ENCODE measurements at places on chromosomes 6 and 20.
A peak's percentile ranks its signal among the peaks of the same experiment; 100 is the strongest.

DNA sequence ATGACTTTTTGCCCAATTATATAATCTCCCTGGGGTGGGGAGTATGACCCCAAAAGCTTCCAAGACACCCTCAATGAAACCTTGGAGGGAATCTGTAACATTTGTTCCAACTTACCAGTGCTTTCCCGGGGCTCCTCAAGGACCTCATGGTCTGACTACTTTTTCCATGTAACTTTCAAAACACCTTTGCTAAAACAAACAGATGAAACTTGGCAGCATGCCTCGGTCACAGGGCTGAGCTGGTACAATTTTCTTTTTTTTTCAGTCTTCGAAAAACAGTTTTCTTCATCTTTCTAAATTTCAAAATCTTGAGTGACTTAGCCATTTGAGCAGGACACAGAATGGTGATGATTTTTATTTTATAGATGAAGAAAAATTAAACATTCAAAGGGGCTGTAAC lies 241.2 kb downstream of the BMP7 start:
- no peak for DNase-seq

DNA sequence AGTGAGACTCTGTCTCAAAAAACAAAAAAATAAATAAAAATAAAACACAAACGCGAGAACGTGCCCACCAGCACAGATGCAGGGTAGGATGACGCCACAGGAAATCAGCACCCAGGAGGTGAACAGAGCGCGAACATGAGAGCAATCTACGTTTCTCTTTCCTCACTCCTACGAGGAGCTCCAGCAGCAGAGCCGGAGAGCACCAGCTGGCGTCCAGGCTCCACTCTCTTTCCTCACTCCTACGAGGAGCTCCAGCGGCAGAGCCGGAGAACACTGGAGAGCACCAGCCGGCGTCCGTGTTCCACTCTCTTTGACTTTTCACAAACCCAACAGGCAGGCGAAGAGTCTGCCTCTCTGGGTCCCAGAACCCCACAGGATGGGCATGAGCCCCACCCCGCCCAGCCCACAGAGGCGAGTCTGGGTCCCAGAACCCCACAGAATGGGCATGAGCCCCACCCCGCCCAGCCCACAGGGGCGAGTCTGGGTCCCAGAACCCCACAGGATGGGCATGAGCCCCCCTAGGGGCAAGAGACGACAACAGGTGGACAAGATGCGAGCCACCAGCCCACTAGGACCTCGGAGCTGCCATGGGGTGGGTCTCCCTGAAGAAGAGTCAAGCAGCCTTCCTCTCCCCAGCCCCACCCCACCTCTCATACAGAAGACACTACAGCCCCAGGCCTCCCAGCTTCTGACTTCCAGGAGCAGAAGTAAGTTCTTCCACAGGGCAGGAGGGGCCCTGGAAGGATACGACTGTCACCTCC lies 20.2 kb downstream of the ZBTB46 start:
- no peak for DNase-seq

DNA sequence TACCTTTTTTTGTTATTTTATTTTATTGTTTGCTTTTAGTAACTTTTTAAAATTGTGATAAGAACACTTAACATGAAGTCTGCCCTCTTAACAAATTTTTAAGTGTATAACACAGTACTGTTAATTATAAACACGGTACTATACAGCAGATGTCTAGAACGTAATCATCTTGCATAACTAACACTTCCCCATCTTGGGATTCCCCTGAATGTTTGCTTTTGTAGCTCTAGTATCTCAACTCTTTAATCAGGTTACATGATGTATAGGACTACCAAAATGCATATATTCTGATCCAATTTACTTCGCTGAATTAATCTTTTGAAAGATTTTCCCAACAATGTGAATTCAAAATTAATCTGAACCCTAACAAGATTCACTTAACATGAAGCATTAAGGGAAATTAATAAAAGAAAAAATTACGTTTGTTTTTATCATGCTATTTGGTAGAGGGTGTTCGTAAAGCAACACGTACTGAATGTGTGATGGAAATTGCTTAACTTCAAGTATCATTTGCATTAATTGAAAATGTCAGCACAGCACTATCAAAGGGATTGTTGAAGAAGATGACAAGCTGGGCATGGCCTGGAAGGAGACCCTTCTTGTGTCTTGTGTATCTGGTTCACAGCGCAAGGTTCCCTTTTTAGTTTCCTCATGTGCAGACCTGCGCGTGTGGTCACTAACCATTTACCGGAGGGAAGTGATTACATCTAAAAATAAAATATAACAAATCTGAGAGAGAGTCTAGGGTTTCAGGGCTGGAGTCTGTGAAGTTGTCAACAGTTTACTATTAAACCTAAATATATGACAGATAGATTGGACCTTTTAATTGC lies 15.2 kb downstream of the COL19A1 start:
- no peak for DNase-seq

GRCh38 chr6:90096818-90097217 lies 199.8 kb downstream of the BACH2 start:
- no peak for DNase-seq

DNA sequence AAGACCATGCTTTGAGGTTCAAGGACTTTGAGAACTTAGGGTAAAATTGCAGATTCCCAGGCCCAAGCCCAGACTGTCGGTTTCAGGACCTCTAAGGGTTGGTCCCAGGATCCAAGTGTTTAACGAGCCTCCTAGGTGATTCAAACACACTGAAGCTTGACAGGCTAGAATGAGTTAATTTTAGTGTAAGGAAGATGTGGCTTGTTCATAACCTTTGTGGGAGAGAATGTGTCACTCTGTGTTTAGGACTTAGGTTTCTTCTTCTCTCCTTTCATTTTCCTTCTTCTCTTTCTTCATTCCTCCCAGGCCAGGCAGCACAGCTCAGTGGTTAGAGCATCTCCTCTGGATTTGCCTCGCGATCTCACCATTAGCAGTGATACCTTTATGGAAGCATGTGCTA lies 104.8 kb upstream of the KCNG1 start:
- DNase-seq: no peak

- DNase-seq: no peak
Observed at GRCh38 chr20:51480507-51481270, 61.8 kb downstream of the NFATC2 start.

- DNase-seq: no peak
Observed at GRCh38 chr6:135458051-135458450, 39.5 kb downstream of the AHI1 start.

DNA sequence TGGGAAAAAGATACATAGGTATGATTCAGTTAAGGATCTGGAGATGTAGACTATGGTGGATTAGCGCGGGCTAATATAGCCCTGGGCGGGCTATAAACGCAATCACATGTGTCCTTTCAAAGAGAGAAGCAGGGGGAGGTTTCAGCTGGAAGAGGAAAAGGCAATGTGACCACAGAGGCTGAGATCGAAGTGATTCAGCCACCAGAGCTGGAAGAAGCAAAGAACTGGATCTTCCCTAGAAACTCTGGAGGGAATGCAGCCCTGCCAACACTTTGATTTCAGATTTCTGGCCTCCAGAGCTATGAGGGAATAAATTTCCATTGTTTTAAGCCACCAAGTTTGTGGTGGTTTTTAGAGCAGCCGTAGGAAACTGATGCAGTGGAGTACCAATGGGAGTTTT lies 81.5 kb upstream of the NHSL1 start:
- peak; percentile 88 for DNase-seq

- no peak for DNase-seq
Observed at GRCh38 chr20:62961799-62962198, 9.3 kb downstream of the SLC17A9 start.

DNA sequence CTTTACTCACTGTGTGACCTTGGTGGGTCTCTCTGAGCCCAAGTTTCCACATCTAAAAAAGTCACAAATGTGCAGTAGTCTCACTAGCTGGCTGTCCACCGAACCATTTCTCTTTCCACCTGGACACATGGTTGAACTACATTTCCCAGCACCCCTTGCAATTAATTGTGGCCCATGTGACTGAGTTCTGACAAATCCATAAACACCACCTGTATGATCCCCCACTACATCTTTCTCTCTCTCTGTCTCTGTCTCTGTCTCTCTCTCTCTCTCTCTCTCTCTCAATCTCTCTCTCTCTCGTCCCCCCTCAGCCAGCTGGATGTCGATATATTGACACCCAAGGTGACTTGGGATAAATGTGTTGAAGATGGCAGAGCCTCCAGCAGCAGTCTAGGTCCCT lies 42.8 kb downstream of the SNHG17 start:
- DNase-seq: no peak

- no peak for DNase-seq
Observed at GRCh38 chr6:80921861-80922460, 815.5 kb downstream of the BCKDHB start.

GRCh38 chr6:2165286-2165685 lies 80.1 kb downstream of the GMDS start:
- peak; percentile 14 for DNase-seq

DNA sequence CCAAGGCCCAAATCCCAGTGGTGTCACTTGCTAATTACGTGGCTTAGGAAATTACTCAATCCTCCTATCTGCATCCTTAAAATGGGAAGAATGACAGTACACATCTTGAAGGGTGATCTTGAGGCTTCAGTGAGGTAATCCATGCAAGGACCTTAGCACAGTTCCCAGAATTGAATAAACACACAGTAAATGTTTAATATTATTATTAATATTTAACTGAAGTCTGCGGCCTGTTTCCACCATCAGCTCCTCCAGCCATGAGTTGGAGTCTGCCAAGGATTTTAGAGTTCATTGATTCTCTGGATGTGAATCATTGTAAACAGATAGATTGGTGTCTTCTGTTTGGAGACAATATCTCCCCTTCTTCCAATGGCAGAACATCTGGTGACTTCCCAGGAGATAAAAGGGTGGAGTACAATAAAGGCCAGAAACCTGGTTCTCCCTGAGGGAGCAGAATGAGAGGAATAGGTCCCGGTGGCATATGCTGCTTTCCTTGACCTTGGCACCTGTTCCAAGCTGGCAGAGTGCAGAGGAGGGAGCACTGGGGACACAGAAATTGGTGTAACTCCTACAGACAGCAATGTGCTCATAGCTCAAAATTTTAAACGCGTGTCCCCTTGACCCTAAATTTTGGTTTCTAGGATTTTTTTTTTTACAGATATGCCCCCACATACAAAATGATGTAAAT lies 25.4 kb downstream of the UNC5CL start:
- DNase-seq: no peak

- peak; percentile 6 for DNase-seq
Observed at GRCh38 chr6:105112577-105112976, 67.2 kb downstream of the POPDC3 start.

DNA sequence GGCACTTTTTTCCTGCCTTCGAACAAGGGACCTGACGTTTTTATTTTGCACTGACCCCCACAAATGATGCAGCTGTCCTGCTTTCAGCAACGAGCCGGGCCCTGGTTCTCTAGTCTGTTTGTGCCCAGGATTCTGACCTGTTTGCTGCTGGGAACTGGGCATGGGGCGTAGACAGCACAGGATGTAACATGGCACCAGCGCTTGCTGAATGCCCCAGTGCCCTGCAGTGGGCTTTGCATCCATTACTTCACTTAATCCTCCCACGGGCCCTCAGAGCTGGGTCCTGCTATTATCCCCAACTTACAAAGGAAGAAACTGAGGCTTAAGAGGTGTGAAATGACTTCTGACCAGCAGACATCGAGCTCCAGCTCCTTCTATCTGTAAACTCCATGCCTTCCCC lies 80.4 kb upstream of the PMEPA1 start:
- DNase-seq: no peak

DNA sequence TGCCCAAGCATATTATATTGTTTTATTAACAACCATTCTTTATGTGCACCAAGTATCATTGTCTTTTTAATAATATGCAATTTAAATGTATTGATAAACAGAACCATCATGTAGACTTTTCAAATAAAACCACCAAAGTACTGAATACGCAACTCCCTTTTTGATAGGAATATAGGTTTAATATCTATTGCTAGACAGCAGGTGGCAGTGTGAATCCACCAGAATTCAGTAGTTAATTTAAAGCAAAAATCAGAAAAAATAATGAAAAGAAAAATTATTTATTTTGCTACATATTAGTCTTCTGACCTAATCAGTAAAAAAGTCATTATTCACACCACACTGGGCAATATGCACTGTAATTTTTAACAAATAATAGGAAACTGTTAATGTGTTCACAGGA lies 143.7 kb downstream of the KLHL32 start:
- peak; percentile 17 for DNase-seq

DNA sequence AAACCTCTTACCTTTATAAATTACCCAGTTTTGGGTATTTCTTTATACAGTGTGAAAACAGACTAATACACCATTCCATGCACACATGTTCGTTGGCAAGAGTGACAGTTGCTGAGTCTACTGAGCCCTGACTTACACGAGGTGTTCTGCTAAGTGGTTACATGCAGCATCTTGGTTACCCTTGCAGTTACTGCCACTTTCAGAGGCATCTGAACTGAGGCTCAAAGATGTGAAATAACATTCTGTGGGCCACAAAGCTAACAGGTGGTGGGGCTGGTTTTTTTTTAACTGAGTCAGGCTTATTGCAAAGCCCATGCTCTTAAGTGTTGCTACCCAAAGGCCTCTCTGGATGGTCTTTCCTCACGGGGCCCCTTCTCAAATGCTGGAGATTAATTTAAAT lies 54.4 kb upstream of the GTSF1L start:
- no peak for DNase-seq

- peak; percentile 90 for DNase-seq
Observed at GRCh38 chr20:34522969-34523871, 7.0 kb downstream of the DYNLRB1 start.

GRCh38 chr20:18138266-18138582 lies 561 bp downstream of the KAT14 start:
- no peak for DNase-seq

DNA sequence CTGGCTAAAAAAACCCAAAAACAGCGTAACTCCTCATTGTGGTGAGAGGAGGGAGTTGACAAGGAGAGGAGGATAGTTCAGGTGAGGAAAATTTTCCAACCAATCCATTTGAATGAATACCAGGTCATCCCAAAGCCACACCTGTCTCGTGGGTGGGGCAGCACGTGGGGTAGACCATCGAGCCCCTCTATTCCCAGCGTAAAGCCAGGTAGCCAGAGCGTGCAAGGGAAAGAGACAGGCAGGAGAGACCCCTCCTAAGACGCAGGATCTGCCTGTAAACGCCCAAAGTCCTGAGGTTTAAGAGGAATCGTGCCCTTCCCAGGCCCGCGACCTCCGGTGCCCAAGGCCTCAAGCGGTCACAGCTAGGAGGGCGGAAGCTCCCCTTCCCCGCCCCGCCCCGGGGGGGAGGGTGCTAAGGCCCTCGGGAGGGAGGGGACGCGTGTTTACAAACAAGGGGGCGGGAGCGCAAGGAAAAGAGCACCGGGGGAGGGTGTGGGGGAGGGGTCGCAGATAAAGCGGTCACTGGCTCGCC lies 712 bp downstream of the RXRB start:
- peak; percentile 77 for DNase-seq

DNA sequence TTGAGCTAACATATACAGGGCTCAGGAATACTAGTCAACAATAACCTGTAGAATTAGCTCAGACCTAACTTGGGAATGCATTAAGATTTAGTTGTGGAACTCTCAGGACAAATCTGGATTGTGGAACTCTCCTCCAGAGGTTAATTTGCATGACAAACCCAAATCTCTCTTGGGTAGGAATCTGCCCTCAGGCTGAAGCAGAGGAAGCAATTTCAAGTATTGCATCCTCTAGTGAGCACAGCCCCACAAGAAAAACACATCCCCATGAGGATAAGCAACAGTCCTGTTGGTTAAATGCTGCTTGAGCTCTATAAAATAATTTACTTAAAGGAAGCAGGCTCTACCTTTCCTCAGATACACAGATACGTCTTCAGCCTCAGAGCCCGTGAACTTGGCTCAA lies 170.9 kb upstream of the STXBP5 start:
- peak; percentile 54 for DNase-seq
